Bone marrow (tissue), 2 donors: ENCODE measurements at places on chromosomes 2 and 18.

DNA sequence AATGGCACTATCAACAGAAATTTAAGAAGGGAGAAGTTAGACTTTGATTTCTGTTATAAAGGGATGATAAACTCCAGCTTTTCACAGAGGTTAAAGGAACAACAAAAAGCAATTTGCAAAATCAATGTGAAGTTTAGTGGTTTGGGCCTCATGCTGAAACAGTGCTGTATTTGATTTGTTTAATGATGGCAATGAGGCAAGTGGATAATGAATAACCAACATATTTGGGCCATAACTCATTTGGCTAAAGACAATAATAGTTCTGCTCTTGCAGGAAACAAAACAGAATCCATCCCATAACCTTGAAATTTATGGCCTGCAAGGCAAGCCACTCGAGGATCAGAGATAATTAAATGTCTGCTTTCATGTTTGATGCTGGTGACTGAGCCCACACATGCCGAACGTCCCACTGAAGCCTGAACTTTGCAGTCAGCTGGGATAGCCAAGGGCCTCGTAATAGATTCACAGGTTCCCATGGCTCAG lies 56.5 kb downstream of the TPGS2 start:
- DNase-seq = no peak

DNA sequence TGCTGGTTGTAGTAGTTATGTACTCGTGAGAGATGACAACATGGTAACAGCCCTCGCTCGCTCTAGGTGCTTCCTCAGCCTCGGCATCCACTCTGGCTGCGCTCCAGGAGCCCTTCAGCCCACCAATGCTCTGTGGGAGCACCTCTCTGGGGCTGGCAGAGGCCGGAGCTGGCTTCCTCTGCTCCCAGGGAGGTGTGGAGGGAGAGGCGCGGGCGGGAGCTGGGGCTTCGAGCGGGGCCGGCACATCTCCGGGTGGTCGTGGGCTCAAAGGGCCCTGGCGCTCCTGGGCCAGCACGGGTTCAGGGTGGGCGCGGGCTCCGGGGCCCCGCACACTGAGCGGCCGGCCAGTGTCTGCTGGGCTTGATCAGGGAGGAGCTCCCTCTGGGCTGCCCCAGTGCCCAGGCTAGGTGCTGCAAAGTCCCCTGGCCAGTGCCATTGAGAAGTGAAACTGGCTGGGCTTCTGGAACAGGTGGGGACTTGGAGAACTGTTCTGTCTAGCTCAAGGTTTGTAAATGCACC lies 1012.1 kb downstream of the CNTNAP5 start:
- no peak for DNase-seq

- DNase-seq = no peak
These were observed 218.7 kb upstream of the PIEZO2 start for GRCh38 chr18:11368020-11368419.

DNA sequence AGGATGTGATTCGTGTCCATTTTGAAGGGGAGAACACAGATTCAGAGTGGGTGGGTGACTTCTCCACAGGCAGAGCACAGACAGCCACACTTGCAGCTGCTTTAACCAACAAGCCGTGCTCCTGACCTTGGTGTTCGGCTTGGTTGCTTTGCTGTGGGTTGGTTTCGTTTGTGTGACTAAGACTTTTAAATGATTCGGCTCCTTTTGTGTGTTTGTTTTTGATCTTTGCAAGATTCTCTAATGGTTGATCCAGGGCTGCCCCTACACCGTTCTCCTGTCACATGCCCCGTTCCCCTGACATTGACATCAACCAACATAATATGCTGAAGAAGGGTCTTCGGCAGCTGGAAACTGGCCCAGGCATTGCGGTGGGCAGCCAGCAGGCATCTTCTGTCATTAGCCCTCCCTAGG lies 95.9 kb upstream of the MBOAT2 start:
- DNase-seq = no peak

DNA sequence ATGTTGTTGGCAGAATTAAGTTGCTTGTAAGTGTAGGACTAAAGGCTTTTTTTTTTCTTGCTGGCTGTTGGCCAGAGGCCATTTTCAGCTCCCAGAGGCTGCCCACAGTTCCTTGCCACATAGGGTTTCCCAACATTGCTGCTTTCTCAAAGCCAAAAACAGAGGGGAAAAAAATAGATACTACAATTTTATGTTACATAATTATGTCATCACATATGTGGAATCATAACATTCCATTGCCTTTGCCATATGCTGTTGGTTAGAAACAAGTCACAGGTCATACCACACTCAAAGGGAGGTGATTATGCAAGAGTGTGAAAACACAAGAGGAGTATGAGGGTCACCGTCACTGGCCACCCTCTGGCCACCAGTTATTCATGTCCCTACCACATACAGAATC lies 154.5 kb downstream of the RTN4 start:
- DNase-seq = no peak

DNA sequence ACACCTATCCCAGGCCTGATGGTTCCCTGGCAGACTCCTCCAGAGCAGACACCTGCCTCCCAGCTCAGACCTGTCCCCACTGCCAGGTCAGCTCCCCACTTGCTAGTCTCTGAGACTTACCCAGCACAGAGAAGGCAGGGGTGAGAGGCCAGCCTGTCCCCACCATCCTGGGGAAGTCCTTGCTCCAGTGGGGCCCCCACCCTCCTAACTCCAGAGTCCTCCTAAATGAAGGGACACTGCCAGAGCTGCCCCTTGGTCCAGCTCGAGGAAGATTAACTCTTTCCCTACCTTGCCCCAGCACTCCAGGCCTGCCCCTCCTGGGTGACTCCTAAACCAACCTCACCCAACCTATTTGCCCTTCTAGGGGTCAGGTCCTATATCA lies 30.4 kb upstream of the TNS1 start:
- DNase-seq = no peak

DNA sequence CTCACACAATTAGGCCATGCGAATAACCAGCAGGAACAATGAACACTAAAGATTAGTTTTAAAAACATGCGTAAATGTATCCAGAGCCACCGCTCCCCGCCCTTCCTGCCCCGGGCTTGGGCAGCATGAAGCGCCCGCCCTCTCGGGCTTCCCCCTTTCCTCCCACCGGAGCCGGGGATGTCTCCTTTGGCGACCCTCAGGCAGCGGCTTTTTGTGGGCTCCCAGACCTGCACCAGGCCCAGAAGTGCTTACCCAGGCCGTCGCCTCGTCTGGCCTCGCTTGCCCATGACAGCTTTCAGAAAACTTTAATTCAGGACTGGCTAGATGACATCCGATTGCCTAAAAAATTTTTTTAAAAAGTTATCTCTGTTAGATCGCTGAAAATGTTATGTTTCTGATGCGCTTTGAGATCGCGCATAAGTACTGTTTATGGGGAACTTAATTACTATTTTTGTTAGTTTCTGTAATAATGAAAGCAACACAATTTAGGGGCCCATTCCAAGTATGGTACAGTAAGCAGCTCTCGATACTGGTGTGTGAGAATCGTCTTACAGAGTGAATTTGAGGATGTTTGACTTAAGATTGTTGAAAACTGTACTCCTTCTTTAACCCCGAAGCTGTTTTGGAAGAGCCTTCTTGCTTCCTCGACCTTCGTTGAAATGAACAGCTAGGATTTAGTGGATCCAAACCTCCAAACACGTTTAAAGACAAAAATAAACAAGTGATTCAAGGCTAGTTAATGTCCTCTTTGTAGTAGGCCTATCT lies 1.1 kb downstream of the MAP3K20 start:
- DNase-seq = no peak

GRCh38 chr2:165536851-165537499 lies 67.5 kb downstream of the CSRNP3 start:
- DNase-seq = no peak

GRCh38 chr2:125634662-125635061 lies 1021.3 kb upstream of the GYPC start:
- no peak for DNase-seq

- no peak for DNase-seq
These were observed 226.2 kb upstream of the TNP1 start for GRCh38 chr2:217086038-217086522.

DNA sequence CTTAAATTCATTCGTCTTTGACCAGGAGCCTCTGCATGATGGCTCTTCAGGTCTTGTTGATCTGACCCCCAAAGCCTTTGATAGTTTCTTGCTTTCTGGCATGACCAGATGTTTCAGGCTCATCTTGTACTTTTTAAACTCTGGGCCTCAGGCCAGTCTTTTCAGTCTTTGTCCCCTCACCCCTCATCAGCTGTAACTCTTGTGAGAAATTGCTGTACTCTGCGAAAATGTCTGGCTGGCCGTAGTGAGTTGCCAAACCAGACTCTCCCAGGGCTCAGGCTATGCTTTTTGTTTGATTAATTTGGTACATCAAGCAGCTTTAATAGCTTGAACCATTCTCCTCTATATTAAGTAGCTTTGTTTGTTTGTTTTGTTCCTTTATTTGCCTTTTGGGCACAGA lies 75.9 kb downstream of the BABAM2 start:
- DNase-seq = no peak

DNA sequence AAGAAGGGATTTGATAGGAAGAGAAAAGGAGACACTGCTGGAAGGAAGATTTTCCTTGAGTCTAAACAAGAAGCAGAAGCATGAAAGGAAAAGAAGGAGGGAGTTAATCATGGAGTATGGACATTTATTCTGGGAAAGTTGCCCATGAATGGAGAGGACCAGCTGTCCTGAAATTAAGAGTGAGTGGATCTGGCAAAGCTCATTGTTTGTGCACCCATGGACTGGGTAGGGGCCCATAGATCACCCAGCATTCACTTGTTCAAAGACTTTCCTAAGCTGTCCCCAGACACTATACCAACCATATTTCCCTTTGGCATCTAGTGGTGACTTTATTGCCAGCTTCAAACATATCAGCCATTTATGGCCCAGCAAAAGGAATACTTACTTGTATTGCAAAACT lies 422.7 kb downstream of the FBXO15 start:
- no peak for DNase-seq

GRCh38 chr2:218607436-218608115 lies at the start of gene PLCD4:
Gene PLCD4 (plus strand): TSS chr2:218607899. CDS start chr2:218615740, 7,841 bp downstream.
- no peak for DNase-seq

- peak; percentile 21 for DNase-seq
These were observed 55.0 kb upstream of the MCFD2 start for GRCh38 chr2:46970334-46971288.

GRCh38 chr2:232723027-232723426 lies 25.9 kb downstream of the GIGYF2 start:
- no peak for DNase-seq

DNA sequence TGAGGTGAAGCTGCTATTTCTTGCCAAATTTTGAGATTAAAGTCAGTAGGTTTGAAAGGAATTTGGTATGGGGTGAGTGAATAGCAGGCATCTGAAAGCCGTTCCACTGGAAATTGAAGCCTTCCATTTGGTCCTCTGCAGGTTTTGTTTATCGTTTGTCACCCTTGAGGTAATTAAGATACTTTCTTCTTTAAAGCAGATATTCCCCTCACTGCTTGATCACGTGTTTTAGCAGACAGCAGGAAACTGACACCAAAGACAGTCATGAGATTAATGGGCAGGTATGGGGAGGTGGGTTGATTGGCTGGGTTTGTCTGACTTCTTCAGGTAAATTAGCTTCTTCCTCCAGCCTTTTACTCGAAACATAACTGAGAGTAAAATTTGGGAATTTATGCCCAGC lies 10.7 kb downstream of the LPIN1 start:
- no peak for DNase-seq

DNA sequence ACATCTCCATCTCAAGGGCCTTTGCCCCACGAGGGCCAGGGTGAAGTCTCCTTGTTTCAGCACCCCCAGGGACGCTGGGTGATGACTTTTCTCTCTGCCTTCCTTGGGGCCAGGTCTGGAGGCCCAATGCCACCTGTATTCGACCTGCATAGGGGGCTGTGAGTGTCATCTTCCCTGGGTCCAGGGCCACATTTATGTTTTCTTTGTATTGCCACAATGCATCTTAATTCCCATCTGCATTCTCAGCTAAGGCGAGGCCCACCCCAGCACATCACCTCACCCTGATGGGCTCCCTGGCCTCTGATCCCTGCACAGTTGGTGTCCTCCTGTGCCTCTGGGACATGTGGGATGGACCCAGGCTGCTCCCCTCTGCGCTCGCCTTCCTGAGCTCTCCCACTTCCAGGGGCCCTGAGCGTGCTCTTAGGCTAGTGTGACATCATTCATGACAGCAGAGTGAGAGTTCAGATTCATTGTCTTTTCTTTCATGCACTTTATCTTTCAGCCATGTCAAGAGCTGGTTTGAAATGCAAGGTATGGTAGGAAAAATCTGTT lies 122.0 kb upstream of the COPS8 start:
- no peak for DNase-seq

DNA sequence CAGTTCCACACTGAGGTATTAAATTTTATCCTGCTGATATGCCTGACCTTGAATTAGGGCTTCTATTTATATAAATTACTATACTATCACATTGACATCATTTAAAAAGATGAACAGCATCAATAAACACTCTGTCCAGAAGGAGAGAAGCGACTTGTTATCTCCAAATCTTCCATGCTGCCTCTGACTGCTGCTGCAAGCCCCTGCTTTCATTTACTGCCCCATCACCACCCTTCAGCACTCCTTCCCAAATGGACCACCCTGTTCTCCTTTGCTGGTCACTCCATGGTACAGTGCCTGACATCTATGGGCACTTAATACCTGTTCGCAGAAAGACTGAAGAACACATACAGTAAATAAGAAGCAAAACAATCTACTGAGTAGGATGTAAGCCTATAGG lies 48.1 kb downstream of the KLF7 start:
- no peak for DNase-seq

DNA sequence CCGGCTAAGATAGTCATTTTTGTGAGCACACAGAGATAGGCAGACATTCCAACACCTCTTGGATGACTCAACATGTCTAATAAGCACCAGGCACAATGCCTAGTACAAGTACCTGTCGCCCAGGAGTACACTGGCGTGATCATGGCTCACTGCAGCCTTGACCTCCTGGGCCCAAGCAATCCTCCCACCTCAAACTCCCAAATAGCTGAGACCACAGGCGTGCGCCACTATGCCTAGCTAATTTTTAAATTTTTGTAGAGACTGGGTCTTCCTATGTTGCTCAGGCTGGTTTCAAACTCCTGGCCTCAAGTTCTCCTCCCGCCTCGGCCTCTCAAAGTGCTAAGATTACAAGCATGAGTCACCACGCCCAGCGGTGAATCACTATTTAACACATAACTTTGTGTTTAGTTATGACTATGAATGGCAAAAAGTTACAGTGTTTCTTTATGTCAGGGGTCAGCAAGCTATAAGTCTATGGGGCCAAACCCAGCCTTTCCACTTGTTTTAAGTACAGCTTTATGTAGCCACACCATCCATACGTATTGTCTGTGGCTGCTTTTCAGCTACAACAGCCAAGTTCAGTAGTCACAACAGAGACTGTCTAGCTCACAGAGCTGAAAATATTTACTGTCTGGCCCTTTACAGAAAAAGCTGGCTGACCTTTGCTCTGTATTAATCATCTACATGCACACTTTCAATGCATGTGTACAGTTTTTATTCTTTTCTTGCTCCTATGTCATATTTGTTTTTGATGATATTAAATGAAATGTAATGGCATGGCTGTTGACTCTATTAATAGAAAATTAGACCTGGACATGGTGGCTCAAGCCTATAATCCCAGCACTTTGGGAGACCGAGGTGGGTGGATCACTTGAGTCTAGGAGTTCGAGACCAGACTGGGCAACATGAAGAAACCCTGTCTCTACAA lies 18.7 kb downstream of the ORC2 start:
- no peak for DNase-seq
